ENCODE measurements at places on chromosomes 1 and 21.

DNA sequence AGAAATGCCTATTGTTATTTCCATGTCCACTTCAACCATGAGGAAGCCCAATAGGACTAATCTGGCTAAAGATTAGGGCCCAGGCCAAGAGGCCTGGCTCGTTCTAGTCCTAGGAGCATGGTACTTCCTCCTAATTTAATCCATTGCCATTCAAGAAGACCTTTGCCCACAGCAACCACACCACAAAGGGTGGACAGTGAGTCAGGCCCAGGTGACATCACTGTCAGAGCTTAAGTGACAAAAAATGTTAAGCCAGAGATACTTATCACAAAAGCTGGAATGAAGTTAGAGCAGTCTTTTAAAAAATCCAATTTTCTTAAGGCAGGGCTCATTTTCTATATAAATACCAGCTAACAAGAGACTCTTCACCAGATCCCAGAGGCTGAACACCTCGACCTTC lies at the start of gene SPRR3:
TSS of gene SPRR3 (plus strand) at position 368 of the 400 bp plus-strand sequence. CDS start 1,272 bp downstream, outside the sequence.
- DNase-seq: no peak

GRCh38 chr21:44510508-44511218 lies 29.3 kb downstream of the KRTAP10-1 start:
- DNase-seq: peak; percentile 86

DNA sequence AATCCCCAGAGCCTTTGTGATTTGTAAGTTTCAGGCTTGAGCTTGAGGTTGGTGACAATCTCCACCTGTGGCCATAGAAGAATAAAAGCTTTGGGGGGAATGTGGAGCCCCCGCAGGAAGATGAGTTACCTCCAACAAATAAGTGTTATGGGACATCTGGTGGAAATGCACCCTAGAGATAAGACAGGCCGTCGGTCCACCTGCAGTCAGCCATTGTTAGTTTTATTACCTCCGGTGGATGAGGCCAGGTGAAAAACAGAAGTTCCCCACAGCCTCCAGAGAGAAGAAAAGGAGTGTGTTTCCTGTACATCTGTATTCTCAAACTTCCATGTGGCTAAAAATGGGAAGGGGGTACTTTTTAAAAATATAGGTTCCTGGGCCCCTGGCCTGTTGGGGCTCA lies 137.4 kb downstream of the KAZN start:
- DNase-seq: no peak

GRCh38 chr1:226093621-226094020 lies 31.1 kb downstream of the H3-3A start:
- DNase-seq: no peak

DNA sequence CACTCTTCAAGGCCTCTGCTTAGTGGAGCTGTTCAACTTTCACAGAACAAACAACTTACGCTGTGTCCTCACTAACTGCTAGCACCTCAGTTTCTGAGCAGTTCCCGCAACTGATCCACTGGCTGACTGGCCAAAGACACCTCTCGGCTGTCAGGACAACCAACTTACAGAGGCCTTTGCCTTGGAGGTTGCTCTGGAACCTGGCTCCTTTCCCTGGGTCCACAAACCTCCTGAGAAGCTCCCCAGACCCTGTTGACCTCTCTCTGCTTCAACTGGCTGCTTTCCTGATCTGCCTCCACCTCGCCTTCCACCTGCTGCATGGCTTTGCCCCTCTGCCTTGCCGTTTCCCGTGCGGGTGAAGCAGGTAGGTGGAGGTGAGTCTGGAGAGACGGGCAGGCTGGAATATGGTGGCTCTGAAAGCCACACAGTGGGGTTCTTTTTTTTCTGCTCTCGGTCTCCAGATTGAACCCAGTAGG lies 13.0 kb downstream of the BTBD19 start:
- no peak for DNase-seq

DNA sequence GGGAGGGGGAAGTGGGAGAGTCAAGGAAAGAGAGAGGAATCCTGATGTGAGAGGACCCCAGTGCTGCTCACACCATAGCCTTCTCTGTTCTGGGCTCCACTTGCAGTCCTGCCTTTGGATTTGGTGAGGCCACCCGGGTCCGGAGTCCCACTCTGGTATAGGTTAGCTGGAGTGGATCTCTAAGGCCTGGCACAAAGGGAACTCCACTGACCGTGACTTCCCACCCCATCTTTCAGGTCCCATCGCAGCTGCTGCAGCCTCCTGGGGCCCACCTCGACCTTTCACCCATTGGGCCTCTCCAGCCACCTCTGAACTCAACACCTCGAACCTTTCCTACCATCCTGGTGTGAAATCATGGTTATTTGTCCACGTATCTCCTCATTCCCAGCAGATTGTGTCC lies 324.4 kb downstream of the MATN1 start:
- no peak for DNase-seq

GRCh38 chr1:27811741-27812500 lies 18.7 kb upstream of the PPP1R8 start:
- no peak for DNase-seq

DNA sequence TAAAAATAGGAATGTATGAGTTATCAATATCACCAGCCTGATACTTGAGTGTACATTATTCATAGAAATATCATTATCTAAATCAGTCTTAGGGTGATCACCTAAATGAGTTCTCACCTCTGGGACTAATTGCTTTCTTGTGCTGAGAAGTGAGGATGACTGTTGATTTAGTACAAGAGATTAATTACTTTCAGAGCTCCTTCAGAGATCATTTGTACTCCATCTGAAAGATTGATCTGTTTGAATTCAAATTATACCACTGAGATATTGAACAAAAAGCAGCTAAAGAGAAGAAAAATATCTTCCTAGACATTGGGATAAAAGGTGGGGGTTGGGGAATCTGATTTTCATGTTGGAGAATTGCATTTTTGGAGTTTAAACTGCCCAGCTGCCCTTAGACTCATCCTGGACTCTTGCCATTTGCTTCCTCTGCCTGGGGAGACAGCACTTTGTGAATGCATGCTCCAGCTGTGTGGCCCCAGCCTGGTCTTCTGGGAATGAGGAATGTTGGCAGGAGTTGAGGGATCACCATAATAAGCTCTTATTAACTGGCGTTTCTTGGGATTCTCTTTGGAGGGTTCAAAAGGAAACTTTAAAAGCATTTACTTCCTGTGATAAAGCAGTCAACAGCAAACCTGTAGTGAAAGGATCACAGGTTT lies 19.7 kb upstream of the PGBD2 start:
- DNase-seq: no peak

DNA sequence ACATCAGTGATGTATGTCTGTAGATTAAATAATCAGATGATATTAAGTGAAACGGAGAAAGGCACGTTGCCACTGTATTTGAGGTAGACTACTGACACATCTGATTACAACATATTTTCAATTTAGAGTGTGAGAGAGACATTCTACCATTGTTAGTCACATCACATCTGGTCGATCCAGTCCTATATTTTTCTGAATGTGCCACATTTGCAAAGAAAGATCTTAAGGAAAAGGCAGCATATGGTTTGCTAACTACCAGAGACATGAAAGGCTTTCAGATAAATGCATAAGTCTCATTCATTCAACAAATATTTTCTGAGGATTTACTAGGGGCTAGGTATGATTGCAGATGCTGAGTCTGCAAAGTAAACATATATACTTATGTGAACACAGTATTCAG lies 114.3 kb upstream of the RUNX1 start:
- DNase-seq: no peak

DNA sequence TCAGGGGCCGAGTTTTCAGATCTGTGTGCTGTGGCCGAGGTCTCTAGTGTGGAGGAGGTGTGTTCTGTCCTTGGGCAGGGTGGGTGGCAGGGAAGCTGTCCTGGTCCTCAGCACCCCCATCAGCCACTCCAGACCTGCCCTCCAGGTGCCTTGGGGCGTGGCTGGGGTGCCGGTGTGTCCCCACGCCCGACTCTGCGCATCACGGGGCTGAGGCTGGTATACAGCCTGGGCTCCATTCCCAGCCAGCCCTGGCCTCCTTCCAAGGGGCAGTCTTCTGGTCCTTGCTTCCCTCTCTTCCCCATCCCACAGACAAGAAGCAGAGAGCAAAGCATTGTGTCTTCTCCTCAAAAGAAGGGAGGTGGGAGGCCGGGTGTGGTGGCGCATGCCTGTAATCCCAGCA lies 4.0 kb downstream of the SAMD11 start:
- DNase-seq: no peak

- DNase-seq: no peak
Observed at GRCh38 chr1:118084400-118084799, 100.6 kb downstream of the SPAG17 start.

GRCh38 chr1:44786138-44786840 lies 1.7 kb downstream of the BEST4 start:
- DNase-seq: peak; percentile 82

GRCh38 chr1:58468612-58469011 lies 77.9 kb downstream of the OMA1 start:
- no peak for DNase-seq

GRCh38 chr1:21089731-21090130 lies 87.0 kb downstream of the EIF4G3 start:
- DNase-seq: no peak

DNA sequence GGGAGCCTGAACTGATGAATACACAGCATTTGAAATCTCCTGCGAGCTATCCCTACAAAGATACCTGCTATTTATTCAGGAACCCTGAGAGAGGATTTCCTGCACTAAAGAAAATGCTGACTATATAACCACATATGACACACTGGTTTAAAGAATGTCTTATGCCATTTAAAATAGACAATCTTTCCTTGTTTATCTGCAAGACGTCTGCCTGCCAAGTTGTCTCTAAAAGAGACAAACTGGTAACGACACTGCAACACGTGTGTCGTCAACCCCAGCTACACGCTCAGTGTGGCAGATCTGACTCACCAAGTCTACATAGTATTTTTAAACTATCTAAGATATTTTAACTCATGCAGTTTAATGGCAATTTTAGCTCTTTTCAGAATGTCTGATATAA lies 42.7 kb downstream of the APP start:
- no peak for DNase-seq

GRCh38 chr1:23927097-23927496 lies 13.9 kb upstream of the CNR2 start:
- no peak for DNase-seq

DNA sequence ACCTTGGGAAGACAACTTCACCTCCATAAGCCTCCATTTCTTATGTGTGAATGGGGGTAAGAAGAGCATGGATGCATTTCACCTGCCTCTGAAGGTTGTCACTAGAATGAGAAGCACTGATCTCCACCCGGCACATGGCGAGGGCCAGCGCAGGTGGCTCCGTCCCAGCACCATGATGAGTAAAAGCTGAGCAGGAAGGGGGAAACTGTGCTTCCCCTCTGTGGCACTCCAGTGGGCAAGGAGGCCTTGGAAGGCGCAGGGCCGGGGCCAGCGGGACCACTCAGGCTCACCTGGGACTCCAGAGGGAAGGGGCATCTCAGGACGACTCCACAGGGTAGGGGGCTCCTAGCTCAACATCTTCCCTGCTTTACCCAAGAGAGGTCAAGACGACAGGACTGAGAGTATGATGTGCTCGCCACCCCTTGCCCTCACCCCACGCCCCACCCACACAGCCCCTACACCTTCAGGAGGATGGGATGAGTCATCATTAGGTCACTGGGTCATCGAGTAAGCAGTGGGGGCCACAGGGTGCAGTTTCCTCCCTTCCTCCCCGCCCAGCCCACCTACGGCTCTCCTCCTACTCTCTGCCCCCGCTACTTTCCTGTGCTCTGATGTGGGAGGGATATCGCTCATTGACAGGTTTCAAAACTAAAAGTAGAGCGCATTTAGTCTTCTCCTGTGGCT lies 112.1 kb downstream of the HIVEP3 start:
- DNase-seq: no peak

DNA sequence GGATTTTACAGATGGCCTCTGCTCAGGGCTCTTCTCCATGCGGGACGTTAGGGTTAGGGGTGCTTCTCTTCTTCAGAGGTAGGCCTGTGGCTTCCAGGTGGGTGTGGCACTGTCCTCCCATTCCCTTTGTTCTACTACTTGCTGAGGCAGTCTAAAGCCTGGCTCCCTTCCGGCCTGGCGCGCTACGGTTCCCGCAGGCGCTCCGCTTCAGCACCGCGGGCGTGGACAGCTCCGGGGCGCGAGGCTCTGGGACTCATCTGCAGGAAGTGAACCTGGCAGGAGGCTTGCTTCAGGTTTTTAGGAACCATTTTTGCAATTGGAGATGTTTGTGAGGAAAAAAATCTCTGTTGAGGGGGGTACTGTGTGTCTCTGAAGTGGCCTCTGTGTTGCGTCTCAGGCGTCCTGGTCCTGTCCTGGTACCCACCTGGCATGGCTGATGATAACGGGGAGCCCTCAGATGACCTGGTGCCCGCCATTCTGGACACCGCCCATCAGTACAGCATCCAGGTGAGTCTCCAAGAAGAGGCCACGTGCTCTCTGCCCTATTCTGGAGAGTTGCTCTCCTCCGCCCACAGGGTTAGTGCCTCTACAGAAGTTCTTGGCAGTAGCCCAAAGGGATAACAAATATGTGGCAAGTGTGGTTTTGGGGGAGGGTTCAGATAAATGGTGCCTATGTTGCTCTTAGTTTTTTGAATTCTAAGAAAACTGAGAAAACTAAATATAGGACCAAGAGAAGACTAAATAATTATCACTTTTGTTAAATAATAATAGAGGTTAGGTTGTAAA lies 1.9 kb downstream of the MANEAL start:
- DNase-seq: peak; percentile 71

DNA sequence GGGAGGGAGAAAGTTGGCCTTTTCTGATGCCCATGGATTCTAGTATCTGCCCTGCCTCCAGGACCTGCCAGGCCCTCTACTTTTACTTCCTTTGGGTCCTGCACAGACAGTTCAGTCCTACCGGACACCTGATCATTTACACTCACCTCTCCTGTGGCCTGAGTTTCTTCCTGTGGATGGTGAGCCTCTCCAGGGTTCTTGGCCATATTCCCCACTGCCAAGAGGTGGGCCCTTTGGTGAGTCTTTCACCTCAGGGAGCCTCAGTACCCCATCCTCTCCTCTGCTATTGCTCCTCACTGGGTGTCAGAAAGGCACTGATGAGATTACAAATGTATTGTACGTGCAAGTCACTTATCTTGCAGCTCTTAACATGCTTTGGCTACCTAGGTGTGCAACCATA lies 81.4 kb upstream of the ETV3 start:
- DNase-seq: no peak

DNA sequence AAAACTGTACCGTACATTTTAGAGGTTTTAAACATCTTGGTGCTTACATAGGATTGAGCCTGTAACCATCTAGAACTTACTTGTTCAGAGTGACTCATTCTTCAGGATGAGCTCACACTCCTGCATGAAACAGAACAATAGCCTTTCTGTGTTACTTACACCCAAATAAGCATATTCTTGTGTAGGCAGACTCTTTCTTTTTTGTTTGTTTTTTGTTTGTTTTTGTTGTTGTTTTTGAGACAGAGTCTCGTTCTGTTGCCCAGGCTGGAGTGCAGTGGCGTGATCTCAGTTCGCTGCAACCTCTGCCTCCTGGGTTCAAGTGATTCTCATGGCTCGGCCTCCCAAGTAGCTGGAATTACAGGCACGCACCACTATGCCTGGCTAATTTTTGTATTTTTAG lies 3.8 kb upstream of the CA6 start:
- DNase-seq: no peak

- no peak for DNase-seq
Observed at GRCh38 chr21:31346256-31346821, 2.3 kb upstream of the TIAM1 start.

DNA sequence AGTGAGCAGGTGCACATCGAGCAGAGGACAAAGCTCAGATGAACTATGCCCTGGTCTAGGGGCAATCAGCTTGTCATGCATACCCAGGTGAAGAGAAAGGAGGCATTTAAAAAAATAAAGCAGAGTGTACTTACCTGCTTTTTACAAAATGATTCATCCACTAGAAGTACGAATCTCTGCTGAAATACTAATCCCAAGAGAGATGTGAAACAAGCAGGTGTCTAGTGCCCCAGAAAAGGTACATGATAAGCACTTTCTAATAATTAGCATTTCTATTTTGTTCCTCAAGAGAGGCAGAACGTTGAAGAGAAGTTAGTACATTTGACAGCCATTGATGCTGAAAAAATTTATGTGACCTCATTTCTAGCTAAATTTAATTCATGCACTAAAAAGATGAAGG lies 31.1 kb downstream of the CHODL start:
- DNase-seq: no peak

Measured in endothelial cell (in vitro differentiated cells).